Astrocyte (in vitro differentiated cells and primary cell): ENCODE measurements at places on chromosomes 1 and 21. TPM values are rescaled to one million over a fixed set of nuclear protein-coding genes. Genes with fewer than 3 reads are reported as not detected.
A peak's percentile ranks its signal among the peaks of the same experiment; 100 is the strongest.

The CLIC6 gene
- 0.22 and 0.30 TPM in 2 replicates for total RNA-seq

The NES gene
- 280 and 310 TPM in 2 replicates for total RNA-seq

The ADORA1 gene
- 2.2 and 5.7 TPM in 2 replicates for total RNA-seq

The SERPINC1 gene
- not detected in 2 replicates for total RNA-seq

The PAQR6 gene
- 6.4 and 7.2 TPM in 2 replicates for total RNA-seq

The KCNA2 gene
- total RNA-seq = 0.57 and 1.0 TPM in 2 replicates

The HSF2BP gene
- 3.2 TPM in 2 replicates for total RNA-seq

The ANGPTL1 gene
- 4.1 and 5.7 TPM in 2 replicates for total RNA-seq

The LCE3E gene
- not detected in 2 replicates for total RNA-seq

- DNase-seq = no peak
- H3K27ac ChIP-seq = no peak overlapping the region
- H3K36me3 ChIP-seq = no peaks in the 10 kb centered on the region
Observed at GRCh38 chr1:187326557-187326956, 497.8 kb downstream of the PLA2G4A start.

DNA sequence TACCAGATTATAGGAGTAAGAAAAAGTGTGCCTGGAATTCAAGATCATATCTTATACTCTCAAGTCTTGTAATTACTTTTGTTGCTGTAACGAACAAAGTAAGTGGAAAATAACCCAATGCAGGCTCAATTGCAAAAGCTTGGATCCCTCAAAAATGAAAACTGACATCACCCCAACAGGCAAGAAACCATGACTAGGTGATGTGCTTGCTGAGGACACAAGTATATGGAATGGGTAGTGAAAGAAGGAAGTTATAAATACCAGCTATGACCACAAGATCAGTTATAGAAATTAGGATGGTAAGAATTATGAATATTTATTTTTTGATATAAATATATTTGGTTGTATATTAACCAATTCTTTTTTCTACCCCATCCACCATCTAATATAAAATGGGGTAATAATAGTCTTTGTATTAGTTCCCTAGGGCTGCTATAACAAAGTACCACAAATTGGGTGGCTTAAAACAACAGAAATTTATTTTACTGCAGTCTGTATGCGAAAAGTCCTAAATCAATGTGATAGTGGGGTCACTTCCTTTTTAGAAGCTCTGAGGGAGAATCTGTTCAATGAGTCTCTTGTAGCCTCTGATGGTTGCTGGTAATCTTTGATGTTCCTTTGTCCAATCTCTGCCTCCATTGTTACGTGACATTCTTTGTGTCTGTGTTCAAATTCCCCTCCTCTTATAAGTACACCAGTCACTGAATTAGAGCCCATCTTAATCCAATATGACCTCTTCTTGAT is 45.0 kb downstream of the DUSP10 start:
- H3K27me3 ChIP-seq = no peaks in the 10 kb centered on the region
- no peak overlapping the region for H3K27ac ChIP-seq
- DNase-seq = no peak
- H3K4me1 ChIP-seq = peaks cover 10% of the 10 kb centered on the region

DNA sequence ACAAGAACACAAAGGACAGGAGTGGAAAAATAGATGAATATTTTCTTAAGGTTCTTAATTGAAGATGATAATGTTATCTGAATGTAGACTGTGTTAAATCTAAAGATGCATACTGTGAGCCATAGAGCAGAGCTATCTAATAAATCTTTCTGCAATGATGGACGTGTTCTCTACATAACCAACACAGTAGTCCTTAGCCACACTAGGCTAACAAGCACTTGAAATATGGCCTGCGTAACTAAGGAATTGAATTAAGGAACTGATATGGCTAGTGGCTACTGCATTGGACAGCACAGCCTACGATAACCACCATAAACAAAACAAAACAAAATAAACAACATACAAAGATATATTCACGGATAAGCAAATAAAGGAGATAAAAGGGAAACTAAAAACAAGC is 181.3 kb downstream of the LYPLAL1 start:
- no peak overlapping the region for H3K4me3 ChIP-seq
- no peaks in the 10 kb centered on the region for H3K27me3 ChIP-seq
- no peaks in the 10 kb centered on the region for H3K4me1 ChIP-seq
- no peaks in the 10 kb centered on the region for H3K36me3 ChIP-seq

DNA sequence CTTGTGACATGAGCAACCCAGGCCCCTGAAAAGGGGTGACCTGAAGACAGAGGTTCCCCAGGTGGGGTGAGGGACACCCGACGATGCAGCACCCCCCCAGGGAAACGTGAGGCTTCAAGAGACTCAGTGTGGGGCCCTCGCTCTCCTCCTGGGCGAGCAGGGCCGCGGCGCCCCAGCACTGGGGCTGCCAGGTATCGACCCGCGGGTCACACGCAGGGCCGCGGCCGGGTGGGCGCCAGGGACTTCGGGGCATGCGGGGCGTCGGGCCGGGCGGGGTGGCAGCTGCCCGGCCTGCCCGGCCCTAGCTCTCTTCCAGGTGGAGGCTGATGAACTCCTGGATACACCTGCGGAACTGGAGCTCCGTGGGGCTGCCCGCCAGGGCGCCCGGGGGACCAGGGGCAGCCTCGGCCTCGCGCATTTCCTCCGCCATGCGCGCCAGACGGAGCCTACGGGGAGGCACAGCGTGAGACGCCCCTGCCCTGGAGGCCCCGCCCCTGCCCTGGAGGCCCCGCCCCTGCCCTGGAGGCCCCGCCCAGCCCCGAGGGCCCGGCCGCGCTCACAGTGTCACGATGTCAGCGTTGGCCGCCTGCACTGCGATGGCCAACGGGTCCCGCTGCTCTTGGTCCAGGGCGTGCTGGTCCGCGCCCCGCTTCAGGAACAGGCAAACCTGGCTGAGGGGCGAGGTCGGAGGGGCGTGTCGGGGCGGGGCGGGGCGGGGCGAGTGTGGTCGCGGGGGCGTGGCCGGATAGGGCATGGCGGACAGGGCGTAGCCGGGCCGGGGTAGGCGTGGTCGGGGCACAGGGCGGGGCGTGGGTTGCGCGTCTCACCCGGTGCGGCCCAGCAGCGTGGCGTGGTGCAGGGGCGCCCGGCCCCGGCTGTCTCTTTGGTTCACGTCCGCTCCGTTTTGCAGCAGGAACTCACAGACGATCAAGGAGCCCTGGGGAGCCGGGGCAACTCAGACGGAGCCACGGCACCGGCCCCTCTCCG is 13.3 kb downstream of the SCNN1D start:
- H3K27me3 ChIP-seq = no peaks in the 10 kb centered on the region
- no peak overlapping the region for H3K27ac ChIP-seq
- no peaks in the 10 kb centered on the region for H3K4me1 ChIP-seq
- H3K36me3 ChIP-seq = no peaks in the 10 kb centered on the region

DNA sequence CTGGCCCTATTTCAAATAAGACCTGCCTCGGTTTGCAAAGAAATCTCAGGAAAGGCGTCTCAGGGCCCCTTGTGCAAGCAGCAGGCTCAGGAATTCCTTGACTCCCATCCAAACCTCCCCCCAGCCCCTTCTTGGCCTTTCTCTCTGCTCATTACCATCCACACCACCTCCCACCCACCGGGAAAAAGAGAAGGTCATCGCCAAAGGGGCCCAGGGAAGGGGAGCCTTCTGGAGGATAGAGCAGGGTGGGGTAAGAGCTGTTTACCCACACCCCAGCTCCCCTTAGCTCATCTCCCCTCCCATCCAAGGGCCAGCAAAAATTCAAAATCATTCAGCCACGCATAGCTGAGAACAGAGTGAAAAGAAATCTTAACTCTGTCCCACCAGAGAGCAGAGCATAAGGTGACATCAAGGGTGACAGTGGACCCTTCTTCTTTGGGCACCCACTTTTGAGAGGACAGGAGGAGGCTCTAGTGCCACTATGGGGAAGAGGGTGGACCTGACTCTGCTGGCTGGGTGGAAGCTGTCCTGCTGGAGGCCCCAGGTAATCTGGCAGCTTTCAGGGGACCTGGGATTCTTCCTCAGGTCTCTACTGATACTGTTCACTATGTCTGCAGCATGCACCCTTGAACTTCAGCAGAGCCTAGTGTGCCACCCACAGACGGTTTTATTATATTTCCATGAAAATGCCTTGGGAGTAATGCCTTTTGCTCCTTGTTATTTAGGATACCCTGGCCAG is 3.9 kb upstream of the WNT2B start:
- no peaks in the 10 kb centered on the region for H3K36me3 ChIP-seq
- H3K4me1 ChIP-seq = peaks cover 15% of the 10 kb centered on the region
- no peak for DNase-seq
- no peak overlapping the region for H3K4me3 ChIP-seq
- H3K27ac ChIP-seq = no peak overlapping the region

- no peak for DNase-seq
- no peak overlapping the region for H3K4me3 ChIP-seq
- no peaks in the 10 kb centered on the region for H3K36me3 ChIP-seq
- H3K27ac ChIP-seq = no peak overlapping the region
Observed at GRCh38 chr21:26637201-26637745, 64.2 kb upstream of the CYYR1 start.

DNA sequence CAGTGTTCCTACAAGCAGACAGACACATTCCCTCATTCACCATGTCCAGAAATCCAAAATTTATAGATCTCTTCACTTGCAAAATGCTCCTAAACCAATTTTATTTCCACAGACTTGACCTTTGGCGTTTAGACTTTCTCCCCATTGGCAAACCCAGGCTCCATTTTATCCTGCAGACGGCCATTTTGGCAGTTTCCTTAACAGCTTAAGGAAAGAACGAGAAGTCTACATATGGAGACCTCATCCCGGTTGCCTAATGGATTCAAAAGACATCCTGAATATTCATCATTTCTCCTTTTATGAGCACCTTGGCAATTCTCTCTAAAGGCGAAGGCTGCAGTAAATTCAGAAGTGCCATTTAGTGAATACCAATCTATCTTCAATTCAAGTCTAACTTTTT is 132.9 kb downstream of the HLX start:
- no peaks in the 10 kb centered on the region for H3K27me3 ChIP-seq
- no peaks in the 10 kb centered on the region for H3K36me3 ChIP-seq

GRCh38 chr21:25296252-25296651 is 311.0 kb downstream of the MRPL39 start:
- no peaks in the 10 kb centered on the region for H3K4me1 ChIP-seq
- no peak overlapping the region for H3K27ac ChIP-seq
- no peaks in the 10 kb centered on the region for H3K27me3 ChIP-seq
- no peak for DNase-seq

DNA sequence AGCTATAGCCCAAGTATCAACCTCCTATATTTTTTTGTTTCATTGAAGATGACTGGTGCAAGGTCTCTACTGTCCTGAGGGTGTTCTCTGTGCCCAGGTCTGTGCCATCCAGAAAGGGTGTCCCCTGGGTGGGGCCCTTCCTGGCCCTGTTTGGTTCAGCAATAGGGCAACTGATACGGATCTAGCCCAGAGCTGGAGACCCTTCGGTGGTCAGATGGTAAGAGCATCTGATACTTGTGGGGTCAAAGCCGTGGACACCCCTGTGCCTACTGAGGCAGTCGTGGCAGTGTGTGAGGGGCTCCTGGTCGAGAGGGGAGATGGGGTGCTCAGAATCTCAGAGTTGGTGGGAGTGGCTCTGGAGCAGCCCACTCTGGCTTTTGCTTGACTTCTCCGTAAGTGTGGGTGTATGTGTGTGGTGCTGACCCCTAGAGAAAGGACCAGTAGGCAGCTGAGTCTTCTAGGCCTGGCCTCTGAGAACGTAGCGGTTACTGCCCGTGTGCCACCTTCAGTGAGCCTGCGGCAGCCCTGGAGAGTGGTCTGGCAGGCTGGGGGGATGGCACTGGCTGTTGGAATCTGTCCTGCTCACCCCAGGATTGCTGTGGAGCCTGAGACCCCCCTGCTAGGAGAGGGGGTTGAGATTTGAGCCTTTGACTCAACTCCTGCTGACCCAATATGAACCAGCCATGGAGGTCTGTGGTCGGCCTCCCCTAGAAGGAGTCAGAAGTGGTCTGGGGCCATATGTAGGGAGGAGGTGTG is 2.7 kb downstream of the AMPD2 start:
- no peaks in the 10 kb centered on the region for H3K27me3 ChIP-seq
- H3K4me1 ChIP-seq = peaks cover 37% of the 10 kb centered on the region
- H3K4me3 ChIP-seq = peak overlapping the region; percentile 79
- no peak overlapping the region for H3K27ac ChIP-seq
- H3K36me3 ChIP-seq = no peaks in the 10 kb centered on the region
- DNase-seq = no peak

DNA sequence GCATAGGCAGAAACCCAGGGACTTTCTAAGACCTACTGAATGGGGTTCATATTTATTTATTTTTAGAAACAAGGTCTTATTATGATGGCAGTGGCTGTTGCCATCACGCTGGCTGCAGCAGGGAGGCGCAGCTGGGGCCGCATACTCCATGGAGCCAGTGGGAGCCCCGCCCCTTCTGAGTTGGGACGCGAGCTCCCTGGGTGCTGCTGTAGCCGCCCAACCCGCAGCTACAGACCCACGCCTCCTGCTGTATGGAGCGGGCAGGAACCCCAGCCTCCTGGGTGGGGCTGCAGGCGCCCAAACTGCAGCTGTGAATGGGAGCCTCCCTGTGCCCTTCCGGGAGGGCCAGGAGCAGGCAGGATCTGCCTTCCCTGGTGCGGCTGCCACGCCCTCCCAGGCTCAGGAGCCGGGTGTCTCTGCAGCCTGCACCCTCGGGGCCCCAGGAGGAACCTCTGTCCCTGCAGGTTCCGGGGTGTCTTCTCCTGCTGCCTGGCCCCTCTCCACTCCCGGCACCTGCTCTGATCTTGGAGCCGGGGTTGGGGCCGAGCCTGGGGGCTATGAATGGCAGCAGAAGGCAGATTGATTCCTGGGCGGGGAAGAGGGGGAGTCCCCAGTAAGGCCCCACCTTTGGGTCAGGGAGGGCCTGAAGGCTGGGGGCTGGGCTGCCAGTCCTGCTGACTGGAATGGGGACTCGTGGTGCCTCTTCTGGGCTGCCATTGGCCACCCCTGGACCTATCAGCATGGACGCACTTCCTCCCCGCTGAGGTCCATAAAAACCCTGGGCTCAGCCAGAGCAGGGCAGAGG is 66.5 kb upstream of the LRRN2 start:
- H3K27ac ChIP-seq = no peak overlapping the region
- no peak overlapping the region for H3K4me3 ChIP-seq
- H3K36me3 ChIP-seq = no peaks in the 10 kb centered on the region
- DNase-seq = no peak
- peaks cover 4% of the 10 kb centered on the region for H3K27me3 ChIP-seq
- no peaks in the 10 kb centered on the region for H3K4me1 ChIP-seq

GRCh38 chr1:198861636-198862035 is 222.8 kb downstream of the PTPRC start:
- peaks cover 26% of the 10 kb centered on the region for H3K36me3 ChIP-seq
- H3K4me1 ChIP-seq = no peaks in the 10 kb centered on the region
- no peak overlapping the region for H3K27ac ChIP-seq
- no peak overlapping the region for H3K4me3 ChIP-seq
- DNase-seq = no peak
- no peaks in the 10 kb centered on the region for H3K27me3 ChIP-seq

- no peaks in the 10 kb centered on the region for H3K36me3 ChIP-seq
- no peaks in the 10 kb centered on the region for H3K4me1 ChIP-seq
- no peak overlapping the region for H3K27ac ChIP-seq
- no peak overlapping the region for H3K4me3 ChIP-seq
- no peak for DNase-seq
- no peaks in the 10 kb centered on the region for H3K27me3 ChIP-seq
Observed at GRCh38 chr1:157562515-157562914, 10.2 kb upstream of the FCRL5 start.
